Activated CD8-positive, alpha-beta memory T cell treated with anti-CD3 and anti-CD28 coated beads, Interleukin-2, amount 50 U/mL, for 48 hours (primary cell): ENCODE measurements at places on chromosomes 3 and 15.

DNA sequence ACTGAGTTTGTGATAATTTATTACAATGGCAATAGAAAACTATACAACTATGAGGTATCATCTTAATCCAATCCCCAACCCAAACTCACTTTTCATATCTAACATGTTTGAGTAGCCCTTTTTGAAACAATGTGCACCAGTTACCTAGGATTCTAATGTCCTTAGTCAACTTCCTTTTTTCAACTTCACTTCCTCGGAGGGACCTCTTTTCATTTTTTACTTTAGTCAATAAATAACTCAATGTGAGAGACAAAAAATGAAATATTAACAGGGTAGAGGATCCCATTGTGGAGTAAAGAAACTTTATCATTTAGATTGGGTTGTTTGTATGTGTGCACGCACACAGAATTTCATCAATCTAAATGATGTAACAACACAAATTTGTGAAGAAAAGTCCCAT, 193.6 kb upstream of the LRRC3B start:
- DNase-seq: no peak

DNA sequence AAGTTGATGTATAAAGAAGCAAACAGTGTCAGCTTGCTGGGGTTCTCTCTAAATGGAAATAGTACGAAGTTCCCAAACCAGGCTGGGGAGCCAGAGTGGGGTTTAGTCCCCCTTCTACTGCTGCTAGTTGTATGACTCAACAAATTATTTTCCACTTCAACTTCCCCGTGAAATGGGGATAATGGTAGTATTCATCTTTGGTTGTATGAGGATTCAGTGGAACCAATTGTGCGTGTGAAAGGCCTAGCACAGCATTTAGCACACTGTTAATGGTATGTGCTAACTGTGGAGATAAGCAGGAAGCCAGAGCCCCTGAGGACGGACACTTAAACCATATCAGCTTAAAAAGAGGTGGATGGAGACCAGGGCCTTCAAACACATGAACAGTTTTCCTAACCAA, 4.2 kb downstream of the SORD start:
- DNase-seq: no peak

- DNase-seq: no peak
Measured at GRCh38 chr15:32833379-32833821, 115.6 kb downstream of the GREM1 start.

- no peak for DNase-seq
Measured at GRCh38 chr15:62989366-62990055, 53.0 kb upstream of the TPM1 start.

- no peak for DNase-seq
Measured at GRCh38 chr3:100798012-100798411, 88.7 kb downstream of the TFG start.

DNA sequence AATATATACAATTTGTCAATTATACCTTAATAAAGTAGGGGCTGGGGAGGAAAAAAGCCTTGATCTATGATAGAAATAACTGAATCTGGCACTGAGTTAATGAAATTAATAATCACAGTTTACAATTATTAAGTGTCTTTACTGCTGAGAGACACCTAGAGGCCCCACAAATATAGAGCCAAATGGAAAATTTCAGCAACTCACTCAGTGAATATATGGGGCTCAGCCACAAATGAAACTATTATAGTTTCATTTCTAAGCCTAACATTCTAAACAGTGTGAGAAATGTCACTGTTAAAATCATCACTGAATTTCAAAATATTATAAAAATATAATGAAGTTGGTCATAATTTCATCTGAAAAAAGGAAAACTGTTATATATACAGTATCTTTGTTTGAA, 40.3 kb downstream of the GNB4 start:
- no peak for DNase-seq

DNA sequence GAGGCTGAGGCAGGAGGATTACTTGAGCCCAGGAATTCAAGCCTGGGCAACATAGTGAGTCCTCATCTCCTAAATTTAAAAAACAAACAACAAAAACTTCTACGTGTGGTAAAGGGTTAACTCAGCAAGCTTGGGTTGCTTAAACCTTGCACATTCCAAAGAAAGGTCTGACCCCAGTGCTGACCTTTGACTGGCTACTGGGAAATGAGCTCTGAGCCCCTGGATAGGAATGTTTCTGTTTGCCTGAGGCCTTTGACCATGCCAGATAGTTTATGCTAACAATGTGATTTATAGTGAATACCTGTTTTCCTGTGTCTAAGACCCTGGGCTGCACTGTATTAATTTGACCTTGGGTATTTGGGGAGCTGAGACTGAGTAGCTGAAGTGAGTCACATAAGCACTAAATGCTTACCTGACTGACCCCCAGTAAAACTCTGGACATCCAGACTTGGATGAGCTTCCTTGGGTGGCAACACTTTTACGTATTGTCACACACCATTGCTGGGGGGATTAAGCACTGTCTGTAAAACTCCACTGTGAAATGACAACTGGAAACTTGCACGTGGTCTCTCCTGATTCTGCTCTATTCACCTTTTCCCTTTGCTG, 20.7 kb downstream of the TCAIM start:
- DNase-seq: no peak
